Brain (organoid and tissue), 16 donors: ENCODE measurements at places on chromosomes 3 and 15.

GRCh38 chr3:112564940-112565305 is 3.1 kb downstream of the SLC35A5 start:
- DNase-seq = no peak

DNA sequence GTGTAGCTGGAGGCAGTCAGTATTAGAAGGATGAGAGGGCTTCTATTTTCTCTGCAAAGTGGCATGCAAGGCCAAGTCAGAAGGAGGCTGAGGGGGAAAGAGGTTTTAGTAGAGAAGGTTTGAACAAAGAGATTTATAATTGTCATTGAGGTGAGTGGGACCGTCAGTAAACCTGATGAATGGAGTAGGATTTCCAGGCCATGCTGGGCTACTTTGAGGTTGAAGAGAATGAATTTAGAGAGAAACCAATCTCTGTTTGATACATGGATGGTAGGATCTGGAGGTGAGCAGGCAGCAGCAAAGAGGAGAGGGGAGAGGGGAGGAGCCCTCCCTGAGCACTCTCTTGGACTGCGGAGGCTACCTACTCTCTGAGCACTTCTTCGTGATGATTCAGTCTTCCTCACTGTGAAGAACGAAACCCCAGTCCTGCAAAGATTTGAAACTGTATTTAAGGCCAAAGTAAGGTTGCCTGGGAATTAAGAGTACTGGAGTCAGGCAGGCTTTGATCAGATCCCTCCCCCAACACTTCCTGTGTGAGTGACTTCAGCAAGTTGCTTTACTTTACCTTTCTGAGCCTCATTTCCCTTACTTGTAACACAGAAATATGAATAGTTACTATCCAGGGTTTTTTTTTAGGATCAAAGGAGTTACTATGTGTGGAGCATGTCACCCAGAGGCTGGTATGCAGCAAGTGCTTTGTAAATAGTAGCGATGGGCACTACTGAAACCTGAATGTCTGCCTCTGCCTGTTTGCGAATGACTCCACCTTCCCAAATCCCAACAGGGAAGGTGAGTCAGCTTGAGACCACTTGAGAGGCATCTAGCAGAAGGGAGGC is 75.8 kb downstream of the RPL39L start:
- DNase-seq = no peak

DNA sequence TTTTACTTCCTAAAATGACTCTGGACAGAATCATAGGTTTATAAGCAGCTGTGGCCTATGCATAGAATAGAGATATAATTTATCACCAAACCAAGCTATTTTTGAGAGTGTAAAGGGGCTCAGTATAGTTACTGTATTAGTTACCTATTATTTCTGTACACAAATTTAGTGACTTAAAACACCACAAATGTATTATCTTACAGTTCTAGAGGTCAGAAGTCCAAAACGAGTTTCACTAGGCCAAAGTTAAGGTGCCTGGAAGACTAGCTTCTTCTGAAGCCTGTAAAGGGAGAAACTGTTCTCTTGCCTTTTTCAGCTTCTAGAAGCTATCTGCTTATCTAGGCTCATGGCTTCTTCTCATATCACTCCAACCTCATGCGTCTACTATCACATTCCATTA is 30.1 kb downstream of the CCDC54 start:
- no peak for DNase-seq

DNA sequence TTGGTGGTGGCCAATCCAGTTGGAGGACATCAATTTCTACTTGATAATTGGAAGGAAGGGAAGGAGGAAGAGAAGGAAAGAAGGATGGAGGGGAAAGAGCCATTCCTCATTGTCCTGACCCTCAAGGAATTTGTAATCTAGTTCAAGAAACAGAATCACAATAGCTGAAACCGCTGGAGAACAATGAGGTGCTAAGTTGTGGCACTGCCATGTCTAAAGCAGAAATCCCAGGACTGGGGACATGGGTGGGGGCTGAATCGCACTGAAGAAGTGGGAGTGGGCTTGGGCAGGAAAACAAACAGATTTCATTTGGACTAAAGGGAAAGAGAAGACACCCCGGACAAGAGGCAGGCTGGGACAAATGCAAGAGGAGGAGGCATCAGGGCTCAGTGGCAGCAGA is 183.6 kb downstream of the UACA start:
- DNase-seq = no peak

GRCh38 chr3:114362815-114363214 is 69.0 kb downstream of the TIGIT start:
- DNase-seq = peak; percentile 61

GRCh38 chr3:46380471-46381221 is 9.9 kb downstream of the CCR5 start:
- DNase-seq = peak; percentile 96

- no peak for DNase-seq
These were observed 2.1 kb downstream of the PDE8A start for GRCh38 chr15:84983711-84984110.

DNA sequence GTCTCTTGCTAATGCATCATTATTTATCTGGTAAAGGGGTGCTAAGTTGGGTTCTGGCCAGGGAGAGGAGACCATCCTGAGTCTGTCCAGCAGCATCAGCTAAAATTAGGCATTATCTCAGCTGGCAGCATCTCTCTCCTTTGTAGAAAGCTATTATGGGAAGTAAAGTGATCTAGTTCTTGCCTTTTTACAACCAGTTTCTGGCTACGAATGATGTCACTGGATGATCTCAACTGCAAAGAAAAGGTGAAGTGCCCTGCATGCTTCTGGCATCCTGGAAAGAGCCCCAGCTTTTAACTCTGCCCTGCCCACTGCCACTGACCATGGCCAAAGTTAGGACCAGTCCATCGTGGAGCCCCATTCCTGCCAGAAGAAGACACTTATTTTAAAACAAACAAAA is 37.1 kb upstream of the IL12A start:
- no peak for DNase-seq

DNA sequence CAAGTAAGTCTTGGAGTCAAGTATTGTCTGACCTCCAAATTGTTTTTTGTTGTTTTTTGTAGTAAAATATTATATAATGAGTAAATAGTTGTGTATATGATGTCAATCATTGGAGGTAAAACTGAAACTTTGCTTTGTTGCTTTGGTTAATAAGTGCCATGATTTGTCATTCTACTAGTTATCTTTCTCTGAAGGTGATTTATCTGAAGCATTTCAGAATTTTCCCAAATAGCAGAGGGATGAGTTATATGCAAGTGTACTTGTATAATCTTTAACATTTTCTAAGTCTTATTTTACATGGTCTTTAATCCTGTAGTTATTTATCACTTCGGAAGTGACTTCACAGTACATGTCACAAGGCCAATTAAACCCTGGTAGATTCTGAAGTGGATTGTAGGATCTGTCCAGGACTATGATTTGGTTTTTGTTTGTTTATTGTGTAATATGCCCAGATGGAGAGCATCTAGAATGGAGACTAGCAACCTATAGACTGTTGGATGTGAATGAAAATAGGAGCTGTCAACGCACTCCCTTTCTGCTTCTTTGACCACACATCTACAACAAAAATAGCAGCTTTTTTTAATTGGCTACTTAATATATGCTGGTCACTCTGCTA is 93.1 kb upstream of the SAMMSON start:
- no peak for DNase-seq
